ENCODE measurements at places on chromosomes 7 and 10.
A peak's percentile ranks its signal among the peaks of the same experiment; 100 is the strongest.

- no peak for DNase-seq
Observed at GRCh38 chr7:97847791-97848190, 24.4 kb downstream of the ASNS start.

DNA sequence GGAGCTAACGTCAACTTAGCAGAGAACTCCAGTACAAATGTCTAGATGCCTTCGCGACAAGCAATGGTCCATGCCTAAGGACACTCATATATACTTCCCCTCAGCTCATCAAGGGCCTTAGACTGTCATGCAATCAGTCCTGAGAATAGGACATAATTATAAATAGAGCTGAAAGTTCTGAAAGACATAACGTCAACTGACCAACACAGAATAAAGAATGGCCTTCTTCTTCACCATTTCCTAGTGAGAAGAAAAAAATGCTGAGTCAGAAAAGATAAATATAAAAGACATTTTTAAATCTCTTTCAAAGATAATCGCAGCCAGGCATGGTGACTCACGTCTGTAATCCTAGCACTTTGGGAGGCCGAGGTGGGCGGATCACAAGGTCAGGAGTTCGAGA is 83.2 kb downstream of the ARMH3 start:
- no peak for DNase-seq

GRCh38 chr10:78760463-78761310 is 308.1 kb upstream of the ZMIZ1 start:
- DNase-seq: no peak

- no peak for DNase-seq
Observed at GRCh38 chr7:48441848-48442492, 270.7 kb downstream of the ABCA13 start.

DNA sequence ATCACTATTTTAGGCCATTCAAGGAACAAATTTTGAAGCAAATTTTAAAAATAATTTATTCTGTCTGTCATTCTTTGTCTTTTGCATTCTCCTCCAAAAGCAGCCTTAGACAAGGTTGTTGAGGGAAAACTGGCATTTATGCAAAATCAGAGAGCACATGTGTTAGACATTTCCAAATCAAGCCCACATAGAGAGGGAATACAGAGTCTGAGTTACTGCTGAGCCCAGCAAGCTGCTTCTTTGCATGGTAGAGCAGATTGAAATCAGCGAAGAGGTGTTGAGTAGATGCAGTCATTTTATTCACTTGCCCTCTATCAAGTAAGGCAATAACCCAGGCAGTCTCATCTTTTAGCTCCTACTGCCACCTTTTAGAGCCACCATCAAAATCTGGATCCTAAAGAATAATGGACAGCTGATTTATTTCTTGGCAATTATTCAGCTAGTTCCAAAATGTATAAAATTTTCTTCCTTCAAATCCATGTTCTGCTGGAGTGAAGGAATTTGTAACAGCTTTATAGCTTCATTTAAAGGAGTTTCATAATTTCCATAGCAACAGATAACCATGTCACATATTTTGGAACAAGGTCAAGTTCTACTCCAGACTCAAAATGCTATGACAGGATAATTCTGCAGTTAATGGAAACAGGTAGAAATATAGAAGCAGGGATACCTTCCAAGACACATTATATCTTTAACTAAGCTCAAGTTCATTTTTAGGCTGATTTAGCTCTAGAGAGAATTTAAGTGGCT is 7.3 kb upstream of the PCDH15 start:
- no peak for DNase-seq

DNA sequence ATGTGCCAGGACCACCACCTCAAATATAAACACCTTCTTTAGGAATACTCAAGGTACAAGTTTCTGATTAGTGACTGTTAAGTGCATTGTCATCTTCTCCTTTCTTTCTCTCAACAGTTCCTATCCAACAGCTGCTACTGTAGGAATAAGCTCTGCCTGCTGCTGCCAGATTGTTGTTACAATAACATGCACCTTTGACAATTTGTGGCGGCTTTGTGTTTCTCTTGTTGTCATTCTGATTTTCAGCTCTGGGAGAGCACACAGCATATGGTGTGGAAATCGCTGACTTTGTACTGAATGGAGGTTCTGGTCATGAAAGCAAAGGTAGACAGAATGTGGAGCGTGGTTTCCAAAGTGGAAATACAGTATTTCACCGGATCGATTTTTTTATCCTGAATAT is 182.8 kb downstream of the SEC23IP start:
- no peak for DNase-seq

DNA sequence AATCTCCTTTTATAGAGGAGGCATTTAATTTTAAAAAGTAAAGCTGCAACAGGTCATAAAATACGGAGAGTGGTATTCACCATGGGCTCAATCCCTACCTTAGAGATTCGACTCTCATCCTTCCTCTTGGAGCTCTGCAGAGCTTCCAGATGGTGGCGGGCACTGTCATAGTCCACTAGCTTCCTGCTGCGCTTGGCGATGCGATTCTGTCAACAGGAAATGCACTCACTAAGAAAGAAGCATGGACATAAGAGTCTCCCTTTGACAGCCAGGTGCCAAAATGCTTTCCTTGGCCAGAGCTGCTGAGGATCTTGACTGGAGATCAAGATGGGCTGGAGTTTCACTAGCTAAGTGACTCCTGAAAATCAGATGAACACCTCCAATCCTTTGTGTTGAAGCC is 154.4 kb downstream of the AMPH start:
- no peak for DNase-seq

GRCh38 chr7:141550386-141551093 is 670 bp upstream of the AGK start:
- DNase-seq: no peak

DNA sequence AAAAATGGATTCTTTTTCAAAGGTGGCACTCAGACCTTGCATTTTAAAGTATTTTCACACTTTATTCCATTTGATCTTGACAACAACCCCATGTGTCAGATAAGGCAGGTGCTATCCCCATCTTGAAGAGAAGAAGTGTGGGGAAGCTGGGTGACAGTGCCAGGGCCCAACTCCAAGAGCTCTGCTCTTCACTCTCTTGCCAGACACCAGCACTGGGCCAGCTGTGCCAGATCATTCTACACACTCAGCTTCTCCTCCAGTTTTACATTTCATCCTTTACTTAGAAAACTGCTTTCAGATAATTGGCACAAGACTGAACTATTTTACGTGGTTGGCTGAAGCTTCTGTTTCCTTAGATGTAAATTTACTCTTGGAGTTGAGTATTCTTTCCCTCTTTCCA is 64.4 kb downstream of the ENO4 start:
- no peak for DNase-seq

- DNase-seq: peak; percentile 58
Observed at GRCh38 chr10:135132-135600, at the start of gene ZMYND11. ZMYND11 (plus strand) TSS chr10:135455; CDS start chr10:180013, 44,558 bp downstream.

DNA sequence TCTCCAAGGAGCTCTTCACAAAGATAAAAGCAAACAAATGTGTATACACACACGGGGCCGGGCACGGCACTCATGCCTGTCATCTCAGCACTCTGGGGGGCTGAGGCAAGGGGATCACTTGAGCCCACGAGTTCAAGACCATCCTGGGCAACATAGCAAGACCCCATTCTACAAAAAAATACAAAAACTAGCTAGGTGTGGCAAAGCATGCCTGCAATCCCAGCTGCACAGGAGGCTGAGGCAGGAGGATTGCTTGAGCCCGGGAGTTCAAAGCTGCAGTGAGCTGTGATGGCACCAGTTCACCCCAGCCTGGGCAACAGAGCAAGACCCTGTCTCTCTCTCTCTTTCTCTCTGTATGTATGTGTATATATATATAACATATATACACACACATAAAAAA is 22.3 kb downstream of the TTYH3 start:
- no peak for DNase-seq

DNA sequence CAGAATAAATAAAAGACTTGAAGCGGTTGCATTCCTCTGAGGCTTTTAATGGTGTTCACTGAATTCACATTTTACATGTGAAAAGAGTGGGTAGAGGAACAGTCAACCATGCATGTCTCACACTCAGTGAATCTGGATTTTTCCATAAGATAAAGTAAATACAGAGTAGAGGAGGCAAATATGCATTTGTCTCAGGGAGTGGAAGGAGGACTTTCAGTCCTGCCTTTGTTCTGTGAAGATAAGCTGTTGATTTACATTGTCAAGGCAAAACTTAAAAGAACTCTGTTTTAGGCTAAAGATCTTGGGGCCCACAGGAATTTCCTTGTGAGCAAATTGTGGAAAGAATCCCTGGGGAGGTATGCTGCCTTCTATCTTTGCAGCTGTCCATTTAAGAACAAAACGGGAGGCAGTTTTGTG is 825.3 kb upstream of the MBL2 start:
- no peak for DNase-seq

GRCh38 chr10:71836596-71836974 is 14.5 kb downstream of the PSAP start:
- DNase-seq: no peak

DNA sequence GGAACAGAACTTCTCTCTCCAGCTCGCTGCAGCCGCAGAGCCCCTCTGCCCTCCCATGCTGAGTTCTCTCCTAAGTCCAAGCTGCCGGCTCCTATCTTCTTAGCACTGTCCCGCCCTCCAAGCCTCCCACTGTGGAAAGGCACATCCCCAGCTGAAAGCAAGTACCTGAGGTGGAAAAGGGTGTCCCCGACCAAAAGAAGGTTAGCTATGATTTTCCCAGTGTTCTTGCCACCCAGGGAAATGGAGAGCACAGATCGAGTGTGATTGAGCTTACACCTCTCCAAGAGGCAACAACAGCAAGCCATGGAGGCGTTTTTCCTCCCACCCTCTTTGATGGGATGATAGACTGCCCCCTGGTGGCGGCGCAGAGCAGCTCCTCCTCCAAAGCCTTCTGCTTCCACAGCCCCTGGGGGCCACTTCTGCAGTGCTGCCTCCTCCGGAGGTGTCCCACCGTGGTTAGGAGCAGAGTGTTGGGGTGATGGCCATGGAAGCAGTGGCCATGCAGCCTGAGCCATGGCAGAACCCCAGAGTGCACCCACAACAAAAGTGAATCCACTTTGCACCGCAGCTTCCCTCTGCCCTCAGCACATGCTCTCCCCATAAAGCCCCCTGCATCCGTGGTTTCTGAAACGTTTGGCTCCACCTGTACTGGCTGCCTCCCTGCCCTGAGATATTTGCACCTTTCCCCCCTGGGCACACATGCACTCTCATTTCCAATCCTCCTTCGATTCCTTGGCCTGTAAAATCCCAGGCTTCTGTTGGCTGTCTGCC is 143.1 kb upstream of the STK17A start:
- peak; percentile 33 for DNase-seq

GRCh38 chr7:66741710-66742049 is 1.1 kb downstream of the RABGEF1 start:
- DNase-seq: no peak

DNA sequence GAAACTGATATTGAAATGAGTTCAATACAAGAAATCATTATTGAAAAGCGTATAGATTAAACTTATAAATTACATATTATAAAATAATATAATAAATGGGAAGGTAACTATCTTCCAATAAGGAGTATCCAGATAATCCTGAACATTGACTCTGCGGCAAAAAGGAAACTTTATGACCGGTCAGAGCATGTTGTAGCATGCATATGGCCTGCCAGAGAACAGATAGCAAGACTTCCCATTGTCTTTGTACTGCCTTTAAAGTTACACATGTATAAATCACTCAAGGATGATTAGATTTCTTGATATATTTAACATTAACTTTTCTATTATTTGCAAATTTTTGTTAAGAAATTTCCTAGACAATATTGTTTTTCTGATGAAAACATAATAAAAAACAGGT is 56.2 kb upstream of the ETV1 start:
- no peak for DNase-seq

DNA sequence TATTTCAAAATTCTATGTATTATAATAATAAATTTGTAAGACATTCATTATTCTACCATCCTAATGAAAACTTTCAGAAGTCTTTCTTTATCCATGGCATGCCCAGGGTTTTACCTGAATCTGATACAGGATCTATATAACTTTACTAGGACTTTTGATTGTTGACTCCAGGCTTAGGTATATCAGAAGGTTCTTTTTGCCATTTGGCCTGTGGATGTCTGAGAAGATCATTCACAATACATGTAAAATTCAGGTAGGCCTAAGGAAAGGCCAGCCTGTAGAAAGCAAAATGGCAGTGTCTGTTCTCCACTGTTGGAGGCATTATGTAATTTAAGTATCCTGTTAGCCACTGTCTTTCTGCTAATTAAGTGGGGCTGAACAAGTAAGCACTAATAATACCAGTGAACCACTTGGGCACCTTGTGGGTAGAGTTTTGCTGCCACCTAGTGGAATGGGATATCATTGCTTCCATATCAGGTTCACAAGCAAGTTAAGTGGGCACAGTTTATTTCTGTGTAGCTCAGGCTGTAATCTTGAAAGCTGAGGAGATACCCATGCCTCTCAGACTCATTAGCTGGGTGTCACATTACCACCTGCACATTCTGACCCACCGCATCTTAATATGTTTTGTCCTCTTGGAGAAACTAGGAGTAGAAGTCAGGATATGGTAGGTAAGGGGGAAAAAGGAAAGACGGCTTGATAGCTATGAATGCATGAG is 105.5 kb downstream of the SEPTIN7 start:
- DNase-seq: peak; percentile 54

DNA sequence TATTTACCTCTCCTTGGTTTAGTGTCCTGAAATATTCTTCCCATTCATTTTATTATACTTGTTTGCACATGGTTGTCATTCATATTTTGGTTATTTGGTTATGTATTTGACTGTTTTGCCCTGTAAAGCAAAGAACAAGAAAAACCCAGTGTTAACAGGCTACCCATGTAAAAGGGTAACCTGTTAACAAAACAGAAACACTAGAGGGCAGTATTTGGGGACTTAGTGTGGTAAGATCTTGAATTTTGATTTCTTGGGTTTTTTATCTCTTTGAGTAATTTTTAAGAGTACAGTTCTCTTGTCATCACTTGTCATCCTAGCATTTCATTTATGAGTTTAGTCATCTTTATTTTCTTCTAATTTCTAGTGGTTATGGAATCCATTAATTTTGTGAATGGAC is 51.3 kb downstream of the POLL start:
- no peak for DNase-seq

- no peak for DNase-seq
Observed at GRCh38 chr10:75018251-75018650, 93.2 kb upstream of the SAMD8 start.

GRCh38 chr7:121530227-121531174 is 134.4 kb upstream of the FAM3C start:
- peak; percentile 13 for DNase-seq
